Activated naive CD8-positive, alpha-beta T cell treated with anti-CD3 and anti-CD28 coated beads for 36 hours (primary cell): ENCODE measurements at places on chromosomes 1 and 21. TPM values are rescaled to one million over a fixed set of nuclear protein-coding genes. Genes with fewer than 3 reads are reported as not detected.

The BMP8B gene
- 0.12 TPM for total RNA-seq

The CD48 gene
- total RNA-seq, result 385 TPM

The BCAR3 gene
- total RNA-seq, result 0.72 TPM

The UFC1 gene
- 89.9 TPM for total RNA-seq

The LEMD1 gene
- 0.78 TPM for total RNA-seq

The OR2T6 gene
- total RNA-seq, result not detected

DNA sequence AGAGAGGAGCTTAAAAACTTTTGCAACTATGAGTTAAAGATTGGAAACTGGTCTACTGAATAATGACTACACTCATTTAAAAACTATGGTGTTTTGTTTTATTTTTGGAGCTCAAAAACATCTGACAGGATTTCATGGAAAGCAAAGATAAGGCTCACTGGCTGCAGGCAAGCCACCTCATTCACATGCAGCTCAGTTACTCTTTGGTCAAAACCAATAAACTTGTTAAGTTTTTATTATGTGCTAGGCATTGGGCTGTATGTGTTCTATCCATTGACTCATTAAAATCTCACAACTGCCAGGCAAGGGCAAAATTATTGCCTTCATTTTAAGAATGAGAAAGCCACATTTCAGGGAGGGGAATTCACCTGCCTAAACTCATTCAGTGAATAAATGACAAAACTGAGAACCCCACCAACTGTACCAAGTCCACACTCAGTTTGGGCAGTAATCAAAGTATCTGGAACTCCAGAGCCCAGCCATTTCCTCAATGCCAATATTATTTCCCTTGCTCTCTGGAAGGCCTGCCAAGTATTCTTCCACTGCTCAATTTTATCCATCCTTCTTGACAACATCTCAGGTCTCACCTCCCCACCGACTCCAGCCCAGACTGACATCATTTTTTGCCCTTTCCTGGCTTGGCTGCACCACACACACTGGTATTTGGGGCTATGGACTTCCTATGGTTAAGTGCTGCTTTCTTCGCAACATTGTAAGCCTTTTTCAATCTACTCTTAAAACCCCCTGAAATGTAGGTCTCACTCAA is 401.1 kb upstream of the NFIA start:
- DNase-seq, result no peak

DNA sequence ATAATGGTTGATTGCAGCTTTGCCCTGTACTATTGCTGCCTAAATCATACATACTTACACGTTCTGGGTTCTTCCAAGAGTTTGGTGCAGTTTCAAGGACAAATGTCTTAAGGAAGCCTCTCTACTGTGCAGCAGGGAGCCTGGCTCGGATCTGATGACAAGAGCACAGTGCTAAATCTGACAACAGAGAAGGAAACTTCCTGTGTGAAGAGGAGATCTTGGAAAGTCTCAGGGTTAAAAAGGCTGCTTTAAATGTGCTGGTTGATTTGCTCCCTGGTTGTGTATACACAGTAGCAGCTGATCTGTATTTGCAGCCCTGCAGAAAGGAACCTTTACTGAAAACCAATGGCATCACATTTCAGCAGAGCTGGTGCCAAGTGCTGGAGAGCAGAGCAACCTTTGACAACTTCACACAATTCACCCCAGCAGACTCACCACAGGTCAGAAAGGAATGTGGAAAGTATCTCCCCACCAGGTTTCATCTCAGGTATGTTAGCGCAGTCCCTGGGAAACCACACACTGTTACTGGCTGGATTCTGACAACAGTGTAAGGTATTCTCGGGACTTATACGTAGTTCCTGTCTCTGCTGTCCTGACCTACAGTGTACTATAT is 355.0 kb upstream of the ESRRG start:
- DNase-seq, result no peak

DNA sequence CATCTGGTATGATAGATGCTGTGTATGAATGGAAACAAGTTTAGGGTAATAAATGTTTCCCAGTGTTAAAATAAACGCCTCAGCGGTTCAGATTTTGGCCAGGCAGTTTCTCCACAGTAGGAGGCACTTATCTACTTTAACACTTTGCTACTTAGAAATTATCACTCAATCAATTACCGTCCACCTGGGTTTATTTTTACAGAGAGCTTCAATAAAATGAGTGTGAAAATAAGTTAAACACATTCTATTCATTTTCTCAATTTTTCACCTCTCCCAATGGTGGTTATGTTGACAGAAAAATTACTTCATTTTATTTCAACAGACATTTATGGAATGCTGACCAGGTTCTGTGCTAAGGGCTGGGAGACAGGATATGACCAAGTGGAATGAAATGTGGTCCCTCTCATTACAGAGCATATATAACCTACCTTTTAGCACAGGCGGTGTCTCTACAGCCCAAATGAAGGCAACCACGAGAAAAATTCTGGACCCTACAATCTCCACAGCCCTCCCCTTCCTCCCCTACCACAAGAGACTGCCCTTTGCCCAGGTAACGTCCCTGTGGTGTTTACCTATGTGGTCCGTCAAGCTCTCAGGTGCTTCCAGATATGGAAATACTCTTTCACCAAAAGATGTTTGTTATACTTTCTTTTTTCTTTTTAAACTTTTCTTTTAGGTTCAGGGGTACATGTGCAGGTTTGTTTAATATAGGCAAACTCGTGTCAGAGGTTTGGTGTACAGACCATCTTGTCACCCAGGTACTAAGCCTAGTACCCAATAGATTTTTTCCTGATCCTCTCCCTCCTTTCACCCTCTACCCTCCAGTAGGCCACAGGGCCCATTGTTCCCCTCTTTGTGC is 105.5 kb downstream of the HLCS start:
- no peak for DNase-seq

GRCh38 chr1:106134561-106134960 is 921.9 kb upstream of the PRMT6 start:
- DNase-seq, result no peak

GRCh38 chr1:243216741-243217140 is 38.3 kb downstream of the CEP170 start:
- no peak for DNase-seq

DNA sequence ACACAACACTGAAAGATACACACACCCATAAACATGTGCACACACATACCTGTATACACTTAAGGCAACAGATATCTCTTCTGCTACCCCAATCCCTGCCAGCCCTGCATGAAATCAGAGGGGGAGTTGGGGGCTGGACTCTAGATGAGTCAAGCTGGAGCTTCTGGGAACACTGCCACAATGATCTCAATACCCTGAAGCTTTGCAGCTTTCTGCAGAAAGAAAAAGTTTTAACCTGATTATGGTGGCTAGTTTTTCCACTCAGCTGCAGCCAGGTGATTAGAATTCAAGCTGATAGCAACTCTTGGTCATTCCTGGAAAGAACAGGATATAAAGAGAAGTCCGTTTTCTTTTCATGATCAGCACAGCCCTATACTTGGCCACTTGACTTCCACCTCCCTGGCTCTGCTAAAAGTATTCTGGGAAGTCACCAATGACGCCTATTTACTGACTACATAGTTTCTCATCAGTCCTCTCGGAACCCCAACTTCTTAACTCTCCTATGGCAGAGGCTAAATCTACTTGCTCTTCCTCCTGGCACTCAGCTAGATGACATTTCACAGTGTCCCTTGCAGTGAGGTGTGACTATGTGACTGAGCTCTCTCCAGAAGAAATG is 20.7 kb upstream of the DNASE2B start:
- DNase-seq, result no peak

GRCh38 chr1:108644984-108645383 is 15.9 kb downstream of the HENMT1 start:
- no peak for DNase-seq

GRCh38 chr1:44332505-44332904 is 22.6 kb downstream of the ERI3 start:
- no peak for DNase-seq

DNA sequence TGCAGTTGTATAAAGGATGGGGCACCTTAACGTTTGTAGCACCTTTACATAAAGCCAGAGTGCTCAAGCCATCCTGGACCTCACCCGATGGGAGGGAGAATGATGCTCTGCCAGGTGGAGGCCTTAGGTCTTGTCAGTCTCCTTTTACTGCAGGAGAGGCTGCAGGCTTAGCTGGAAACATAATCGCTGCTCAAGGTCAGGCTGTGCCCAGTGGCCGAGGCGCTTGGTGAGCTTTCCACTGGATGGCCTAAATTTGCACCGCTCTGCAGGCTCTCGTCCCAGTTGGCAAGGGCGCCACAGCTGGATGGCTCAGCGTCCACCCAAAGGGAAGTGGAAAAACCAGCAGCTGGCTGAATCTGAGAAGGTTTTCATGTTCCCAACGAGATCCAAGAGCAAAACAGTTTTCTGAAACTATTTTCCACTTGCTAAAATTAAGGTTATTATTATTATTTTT is 438.9 kb downstream of the CAMTA1 start:
- no peak for DNase-seq

DNA sequence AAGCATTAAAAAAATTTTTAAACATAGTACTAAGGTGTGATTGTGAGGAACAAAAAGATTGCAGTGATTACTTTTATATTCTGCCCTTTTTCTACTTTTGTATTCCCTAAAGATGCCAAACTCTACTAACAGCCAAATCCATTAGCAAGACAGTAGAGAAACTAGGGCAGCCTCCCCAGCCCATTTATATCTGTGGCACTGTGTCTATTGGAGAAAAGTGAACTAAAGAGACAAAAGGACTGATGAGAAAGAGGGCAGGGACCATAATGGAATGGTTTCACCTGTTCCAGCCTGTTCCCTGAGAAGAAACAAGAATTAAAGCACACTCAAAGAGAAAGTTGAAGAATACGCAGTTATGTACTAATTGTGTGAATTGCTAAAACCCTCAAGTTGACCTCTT is 56.6 kb downstream of the ATG4C start:
- DNase-seq, result no peak

DNA sequence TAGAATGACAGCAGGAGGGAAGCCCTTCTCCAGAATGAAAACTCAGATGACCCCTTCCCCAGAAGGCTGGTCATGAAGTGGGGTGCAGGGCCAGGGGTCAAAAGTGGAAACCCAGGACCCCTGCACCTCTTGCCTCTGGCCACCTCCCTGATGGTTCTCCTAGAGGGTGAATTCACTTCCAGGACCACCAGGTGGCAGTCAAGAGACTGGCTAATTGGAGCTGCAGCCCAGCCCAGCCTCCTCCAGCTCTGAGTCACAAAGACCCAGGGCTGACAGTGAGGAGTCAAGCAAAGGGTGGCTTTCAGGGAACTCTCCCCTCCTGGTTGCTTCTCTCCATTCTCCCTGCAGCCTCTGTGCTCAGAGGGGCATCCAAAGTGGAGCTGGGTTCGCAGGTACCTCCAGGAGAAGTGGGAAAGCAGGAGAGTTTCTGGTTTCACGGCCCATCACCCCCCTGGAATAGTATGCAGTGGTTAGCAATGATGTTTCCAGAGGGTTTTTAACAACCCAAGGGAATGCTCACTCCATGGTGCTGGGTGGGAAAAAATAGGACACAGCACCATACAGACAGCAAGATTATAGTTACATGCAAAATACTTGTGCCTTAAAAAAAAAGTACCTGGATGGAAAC is 6.1 kb upstream of the EPHB2 start:
- DNase-seq, result peak; percentile 75

- DNase-seq, result no peak
Observed at GRCh38 chr1:12546771-12547585, 71.0 kb downstream of the DHRS3 start.

DNA sequence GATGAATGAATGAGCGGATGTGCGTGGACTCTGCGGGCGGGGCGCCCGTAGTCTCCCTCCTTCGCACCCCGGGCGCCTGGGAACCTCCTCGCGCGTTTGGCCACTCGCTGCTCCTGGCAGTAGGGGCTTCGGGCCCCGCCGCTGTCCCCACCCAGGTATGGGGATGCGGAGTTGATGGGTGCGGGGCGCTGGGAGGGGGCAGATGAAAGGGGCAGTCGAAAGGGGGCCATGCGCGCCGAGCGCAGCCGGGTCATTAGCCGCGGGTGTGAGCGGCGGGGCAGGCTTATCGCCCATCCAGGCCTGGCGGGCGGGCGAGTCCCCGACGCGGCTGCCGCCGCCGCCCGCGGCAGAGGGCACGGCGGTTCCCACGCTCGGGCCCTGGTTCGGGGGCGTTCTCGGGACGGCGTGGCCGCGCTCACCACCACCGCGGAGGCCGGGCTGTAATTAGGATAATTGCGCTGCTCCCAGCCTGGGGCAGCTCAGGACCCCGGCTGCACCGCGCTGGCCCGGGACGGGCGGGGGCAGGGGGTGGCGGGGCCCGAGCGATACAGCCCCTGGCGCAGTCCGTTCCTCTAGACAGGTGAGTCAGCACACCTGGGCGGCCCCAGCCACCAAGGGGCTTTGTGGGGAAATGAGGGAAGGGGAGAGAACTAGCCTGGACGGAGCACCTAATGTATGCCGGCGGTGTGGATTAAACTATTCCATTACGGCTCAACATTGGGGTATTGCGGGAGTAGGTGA is 22.1 kb upstream of the CITED4 start:
- DNase-seq, result no peak

DNA sequence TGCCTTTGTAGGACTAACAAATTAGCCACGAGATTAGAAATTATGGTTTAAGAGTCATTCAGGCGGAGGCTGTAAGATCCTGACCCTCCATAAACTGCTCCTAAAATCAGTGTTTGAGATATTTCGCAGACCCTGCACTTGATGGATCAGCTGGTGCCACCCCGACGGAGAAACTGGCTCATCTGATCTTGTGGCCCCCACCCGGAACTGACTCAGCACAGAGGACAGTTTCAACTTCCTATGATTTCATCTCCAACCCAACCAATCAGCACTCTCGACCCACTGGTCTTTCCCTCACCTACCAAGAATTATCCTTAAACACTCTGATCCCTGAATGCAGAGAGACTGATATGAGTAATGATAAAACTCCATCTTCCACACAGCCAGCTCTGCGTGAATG is 3.7 kb upstream of the JAM2 start:
- no peak for DNase-seq

DNA sequence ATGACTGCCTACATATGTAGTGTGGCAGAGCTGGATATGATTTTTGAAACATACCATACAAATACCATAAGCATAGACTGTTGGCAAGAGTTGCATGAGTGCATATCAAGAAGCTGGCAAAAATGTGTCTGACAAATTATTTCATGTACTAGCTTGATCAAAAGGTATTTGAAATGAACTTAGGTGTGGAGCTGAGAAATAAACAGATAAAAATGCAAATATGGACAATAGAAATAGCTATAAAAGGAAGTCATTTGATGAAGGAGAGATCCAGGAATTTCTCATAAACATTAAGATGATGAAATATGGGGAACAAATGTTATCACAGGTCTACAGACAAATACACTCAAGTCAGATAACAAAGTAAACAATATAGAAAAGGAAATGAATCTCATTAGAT is 609.1 kb downstream of the PTPRC start:
- no peak for DNase-seq

GRCh38 chr1:110962892-110963690 is 631 bp downstream of the LRIF1 start:
- DNase-seq, result peak; percentile 59

GRCh38 chr1:155938220-155938627 is 3.2 kb upstream of the RXFP4 start:
- DNase-seq, result no peak

DNA sequence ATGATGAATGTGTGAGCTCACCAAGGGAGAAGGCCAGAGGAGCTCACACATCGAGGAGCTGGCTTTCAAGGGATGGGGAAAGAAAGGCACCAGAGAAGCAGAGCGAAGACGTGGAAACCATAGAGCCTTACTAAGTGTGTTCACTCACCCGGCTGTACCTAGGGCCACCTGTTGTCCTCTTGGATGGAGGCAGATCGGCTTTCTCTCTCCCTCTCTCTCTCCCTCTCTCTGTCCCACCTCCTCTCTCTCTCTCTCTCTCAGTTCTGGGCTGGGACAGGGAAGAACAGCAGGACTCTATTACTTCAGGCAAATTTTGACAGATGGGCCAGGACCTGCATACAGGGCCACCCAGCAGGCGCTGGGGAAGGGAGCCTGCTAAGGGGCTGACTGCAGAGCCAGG is 64.8 kb downstream of the HIVEP3 start:
- no peak for DNase-seq
